Breast epithelium (tissue), 4 donors: ENCODE measurements at places on chromosomes 3 and 15. TPM values are rescaled to one million over a fixed set of nuclear protein-coding genes. Genes with fewer than 3 reads are reported as not detected.

DNA sequence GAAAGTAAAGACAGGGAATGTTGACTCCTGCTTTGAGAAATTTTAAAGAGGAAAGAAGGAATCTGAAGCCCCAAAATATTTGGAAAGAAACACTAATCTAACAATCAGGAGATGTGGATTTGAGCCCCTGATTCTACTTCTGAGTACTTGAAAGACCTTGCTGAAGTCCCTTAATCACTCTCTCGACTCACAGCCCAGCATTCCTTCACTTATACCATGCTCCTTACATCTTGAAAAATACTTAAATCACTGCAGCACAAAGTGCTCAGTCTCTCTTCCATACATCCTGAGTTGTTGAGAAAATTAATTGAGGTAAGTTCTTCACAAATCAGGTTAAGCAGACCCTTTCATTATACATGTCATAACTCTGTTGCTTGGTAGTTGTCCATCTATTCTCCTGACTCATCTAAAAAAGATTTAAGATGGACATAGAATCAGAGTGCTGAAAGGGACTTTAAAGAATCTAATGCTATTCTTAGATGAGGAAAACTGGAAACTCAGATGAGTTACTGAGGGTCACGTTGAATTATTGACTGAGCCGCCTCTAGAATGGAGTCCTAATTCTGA lies 72.8 kb upstream of the THSD4 start:
- DNase-seq = no peak

- DNase-seq = no peak
Observed at GRCh38 chr3:98577178-98577895, 16.1 kb downstream of the CPOX start.

- no peak for DNase-seq
Observed at GRCh38 chr3:72344647-72345046, 503.6 kb downstream of the SHQ1 start.

- no peak for DNase-seq
Observed at GRCh38 chr3:141901914-141902313, 25.5 kb downstream of the ATP1B3 start.

DNA sequence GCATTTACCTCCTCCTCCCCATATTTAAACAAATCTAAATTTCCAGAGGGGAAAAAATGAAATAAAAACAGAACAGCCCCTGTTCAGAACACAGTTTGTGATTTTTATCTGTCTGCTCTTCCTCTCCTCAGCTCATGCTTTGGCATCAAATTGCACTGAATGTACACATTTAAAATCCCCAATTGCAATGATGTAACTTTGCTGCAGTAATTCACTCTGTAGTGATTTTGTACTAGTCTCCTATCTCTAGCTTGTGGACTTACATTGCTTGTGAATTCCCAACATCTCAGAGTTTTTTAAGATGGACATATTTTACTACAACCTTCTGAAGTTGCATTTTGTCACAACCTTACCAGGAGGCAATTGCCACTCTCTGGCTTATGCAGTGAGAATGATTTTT lies 81.6 kb upstream of the ROBO2 start:
- no peak for DNase-seq

DNA sequence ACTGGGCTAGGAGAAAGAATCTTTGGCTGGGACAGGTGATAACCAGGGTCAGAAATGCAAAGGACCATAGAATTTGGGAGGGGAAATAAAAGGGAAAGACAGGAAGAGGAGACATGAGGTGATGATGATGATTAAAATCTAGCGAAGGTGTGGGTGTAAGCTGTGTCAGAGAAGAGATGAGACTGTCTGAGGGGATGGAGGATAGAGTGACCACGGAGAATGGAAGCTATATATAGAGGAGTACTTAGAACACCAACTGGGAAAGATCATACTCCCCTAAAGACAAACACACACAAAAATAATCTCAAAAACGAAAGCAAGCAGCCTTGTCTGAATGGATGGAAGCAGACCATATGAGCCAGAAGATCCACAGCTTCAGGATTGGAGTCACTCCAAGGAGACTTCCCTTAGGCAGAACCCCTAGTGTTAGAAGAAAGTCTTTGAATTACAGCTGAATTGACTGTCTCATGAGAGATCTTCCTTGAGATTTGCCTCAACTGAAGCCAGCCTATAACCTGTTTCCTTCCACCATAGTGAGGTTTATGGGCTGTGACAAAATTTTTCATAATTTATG lies 115.2 kb upstream of the DAZL start:
- DNase-seq = no peak

DNA sequence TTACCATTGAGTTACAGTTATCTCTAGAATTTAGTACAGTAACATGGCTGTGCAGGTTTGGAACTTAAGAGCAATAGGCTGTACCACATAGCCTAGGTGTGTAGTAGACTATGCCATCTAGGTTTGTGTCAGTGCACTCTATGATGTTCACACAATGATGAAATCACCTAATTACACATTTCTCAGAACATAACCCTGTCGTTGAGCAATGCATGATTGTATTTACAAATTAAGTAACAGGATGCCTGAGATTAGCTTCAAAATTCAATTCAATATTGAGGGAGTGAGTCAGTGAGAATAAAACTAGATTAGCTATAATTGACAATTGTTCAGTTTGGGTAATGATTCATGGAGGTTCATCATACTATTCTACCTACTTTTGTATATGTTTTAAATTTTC lies 633.8 kb downstream of the IGSF11 start:
- DNase-seq = no peak

- DNase-seq = no peak
Observed at GRCh38 chr3:126294211-126294808, 62.9 kb downstream of the KLF15 start.

The ARPIN gene
- total RNA-seq = 17.0 TPM

The C15orf39 gene
- 7.7 TPM for total RNA-seq

DNA sequence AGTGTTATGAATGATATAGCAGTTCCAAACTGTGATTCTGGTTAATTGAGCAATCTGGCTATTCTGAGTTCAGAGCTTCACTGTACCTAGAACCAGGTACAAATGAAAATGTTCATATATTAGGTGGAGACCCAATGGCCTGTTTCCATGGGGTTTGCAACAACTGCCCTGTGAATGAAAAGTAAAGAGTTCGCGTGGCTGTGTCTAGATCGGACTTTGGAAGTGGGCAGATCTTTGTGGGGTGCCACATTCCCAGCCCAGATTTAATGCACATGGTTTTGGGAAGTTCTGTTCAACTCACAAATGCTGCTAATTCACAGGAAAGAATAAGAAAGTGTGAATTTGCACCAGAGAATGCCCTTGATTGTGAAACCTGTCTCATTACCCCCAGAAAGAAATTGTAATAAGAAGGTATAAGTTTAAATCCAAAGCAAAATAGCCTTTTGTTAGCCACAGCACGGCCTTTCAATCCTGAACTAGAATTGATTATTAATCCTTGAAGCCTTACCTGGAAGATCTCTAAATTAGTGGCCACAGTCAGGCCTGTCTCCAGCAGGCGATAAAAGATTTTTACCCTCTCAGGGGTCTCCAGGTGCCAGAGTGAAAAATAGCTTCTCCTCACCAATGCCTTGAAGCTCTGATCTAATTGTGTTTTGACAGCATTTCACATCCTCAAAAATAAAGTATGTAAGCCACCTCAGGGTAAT lies 22.6 kb downstream of the WHAMM start:
- DNase-seq = no peak

- no peak for DNase-seq
Observed at GRCh38 chr3:179671747-179672242, 19.0 kb downstream of the USP13 start.

- DNase-seq = peak; percentile 77
Observed at GRCh38 chr15:73908030-73908821, 18.0 kb upstream of the LOXL1 start.

- DNase-seq = no peak
Observed at GRCh38 chr3:37982331-37982730, 8.3 kb upstream of the VILL start.

- DNase-seq = no peak
Observed at GRCh38 chr3:107963581-107963980, 127.2 kb downstream of the CD47 start.

DNA sequence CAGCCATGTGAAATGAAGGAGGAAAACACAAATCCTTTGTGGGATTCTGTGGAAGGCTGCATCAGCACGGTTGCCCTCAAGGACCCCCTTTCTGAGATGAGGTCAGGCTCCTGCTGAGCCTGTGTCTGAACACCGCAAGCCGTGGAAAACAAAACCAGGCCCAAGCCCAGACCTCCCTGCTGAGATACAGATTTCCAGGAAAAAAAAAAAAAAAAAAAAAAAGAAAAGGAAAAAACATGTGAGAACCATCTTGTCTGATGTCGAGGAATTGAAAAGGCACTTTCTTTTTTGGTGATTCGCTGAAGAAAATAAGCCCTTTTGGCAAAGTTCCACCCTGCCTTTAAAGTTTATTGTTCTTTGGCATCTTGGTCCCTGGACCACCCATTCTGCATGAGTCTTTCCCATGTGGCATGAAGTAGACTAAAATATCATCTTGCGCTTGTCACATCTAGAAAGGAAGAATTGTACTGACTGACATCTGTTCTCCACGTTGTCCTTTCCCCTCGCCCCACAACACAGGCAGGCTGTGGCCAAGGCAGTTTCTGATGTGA lies 117.6 kb downstream of the CHST2 start:
- no peak for DNase-seq

The GRM2 gene
- 1.3 TPM for total RNA-seq

- no peak for DNase-seq
Observed at GRCh38 chr3:52402706-52403270, 42.1 kb downstream of the SEMA3G start.

GRCh38 chr3:130604806-130605205 lies 87.8 kb downstream of the COL6A6 start:
- DNase-seq = no peak

GRCh38 chr3:165148876-165149441 lies 47.2 kb downstream of the SLITRK3 start:
- no peak for DNase-seq

DNA sequence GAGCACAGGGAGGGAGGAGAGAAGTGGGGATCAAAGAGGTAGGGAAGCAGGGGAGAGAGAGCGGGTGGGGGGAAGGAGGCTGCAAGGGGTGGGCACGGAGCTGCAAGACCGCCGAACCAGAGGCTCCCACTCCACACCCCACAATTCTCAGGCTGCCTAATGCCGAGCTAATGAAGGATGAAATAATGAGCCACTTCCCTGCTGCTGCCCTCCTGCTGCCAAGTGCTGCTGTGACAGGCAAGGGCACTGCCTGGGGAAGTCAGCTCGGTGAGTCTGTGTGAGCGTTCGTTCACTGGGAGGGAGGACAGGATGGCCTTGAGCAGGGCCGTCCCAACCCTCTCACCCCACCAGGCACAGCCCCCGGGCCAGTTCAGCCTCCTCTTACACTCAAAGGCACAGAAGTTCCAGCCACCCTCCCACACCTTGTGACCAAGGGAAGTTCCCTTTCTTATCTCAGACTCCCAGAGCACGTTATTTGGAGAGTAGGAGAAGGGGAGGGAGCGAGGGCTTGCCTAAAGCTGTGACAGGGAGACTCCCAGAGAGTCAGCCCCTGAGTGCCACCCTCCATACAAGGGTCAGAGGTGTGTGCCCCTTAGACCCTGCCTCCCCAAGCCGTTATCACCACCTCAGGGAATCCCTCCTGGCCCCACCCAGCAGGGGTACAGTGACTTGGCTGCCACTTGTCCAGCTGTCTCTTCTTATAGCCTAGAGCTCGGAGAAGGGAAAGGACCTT lies 12.4 kb downstream of the GLYCTK start:
- DNase-seq = no peak

GRCh38 chr15:69793781-69794451 lies 303.8 kb downstream of the TLE3 start:
- DNase-seq = peak; percentile 73

- DNase-seq = no peak
Observed at GRCh38 chr3:179739816-179740594, 87.2 kb downstream of the USP13 start.

The POPDC2 gene
- total RNA-seq = 1.1 TPM

- DNase-seq = no peak
Observed at GRCh38 chr3:169662843-169663160, 710 bp downstream of the MECOM start.

DNA sequence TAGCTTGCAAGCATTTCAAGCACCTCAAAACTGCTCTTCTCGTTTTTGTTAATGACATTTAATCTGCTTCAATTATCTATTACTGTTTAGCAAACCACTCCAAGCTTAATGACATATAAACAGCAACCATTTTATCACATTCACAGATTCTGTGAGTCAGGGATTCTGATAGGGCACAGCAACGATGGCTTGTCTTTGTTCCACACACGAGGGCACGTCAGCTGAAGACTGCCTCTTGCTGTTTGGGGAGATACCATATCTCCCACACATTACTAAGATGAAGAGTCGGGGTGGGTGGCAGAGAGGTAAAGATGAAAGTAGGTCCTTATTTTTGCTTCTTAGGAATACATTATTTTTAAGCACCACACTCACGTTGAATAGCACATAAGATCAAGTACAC lies 19.3 kb downstream of the CPOX start:
- no peak for DNase-seq

DNA sequence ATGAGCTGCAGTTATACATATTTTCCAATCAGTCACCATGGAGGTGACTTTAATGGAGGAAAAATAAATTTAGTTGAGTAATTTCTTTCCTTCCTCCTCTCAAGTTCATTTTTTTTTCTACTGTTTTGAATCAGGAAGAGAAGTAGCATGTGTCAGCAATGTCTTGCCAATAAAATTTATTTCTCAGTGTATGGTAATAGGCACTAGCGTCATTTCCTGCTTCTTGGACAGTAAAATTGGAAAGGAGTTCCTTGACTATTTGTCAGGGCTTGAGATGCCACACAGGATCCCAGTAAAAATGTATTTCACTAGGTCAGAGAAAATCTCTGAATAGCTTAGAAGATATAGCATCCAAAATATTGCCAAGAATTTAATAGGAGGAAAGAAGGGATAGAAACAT lies 605.9 kb downstream of the ROBO1 start:
- no peak for DNase-seq

DNA sequence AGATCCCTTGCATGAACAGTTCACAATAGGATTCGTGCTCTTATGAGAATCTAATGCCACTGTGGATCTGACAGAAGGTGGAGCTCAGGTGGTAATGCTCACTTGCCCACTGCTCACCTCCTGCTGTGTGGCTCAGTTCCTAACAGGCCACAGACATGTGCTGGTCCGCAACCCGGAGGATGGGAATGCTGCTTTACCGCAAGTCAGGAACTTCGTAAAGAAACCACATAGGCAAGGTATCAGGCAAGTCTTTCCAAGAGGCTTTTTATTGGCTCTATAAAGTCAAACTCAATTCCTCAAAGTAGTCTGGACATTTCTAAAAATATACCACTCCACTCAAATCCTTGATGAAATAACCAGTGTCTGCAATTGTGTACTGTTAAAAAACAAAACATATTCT lies 56.1 kb downstream of the OSTN start:
- DNase-seq = no peak

GRCh38 chr3:167228135-167228534 lies 152.0 kb downstream of the ZBBX start:
- DNase-seq = no peak

DNA sequence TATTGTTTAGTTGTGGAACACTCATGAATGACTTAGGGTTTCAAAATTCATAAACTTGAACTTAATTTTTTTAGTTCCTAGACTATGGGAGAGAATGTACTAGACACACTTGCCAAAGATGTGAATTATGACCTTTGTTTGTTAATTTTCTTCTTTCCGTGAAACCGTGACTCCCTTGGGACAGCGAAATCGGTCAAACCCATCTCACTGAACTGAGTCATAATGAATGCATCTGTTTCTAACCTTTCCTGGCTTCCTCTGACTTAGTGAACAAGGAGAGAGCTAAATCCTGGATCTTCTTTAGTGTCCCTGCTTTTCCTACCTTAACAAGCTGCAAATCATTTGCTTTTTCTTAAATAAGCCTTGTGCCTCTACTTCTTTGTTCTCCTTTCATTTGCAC lies 85.5 kb downstream of the LARS2 start:
- no peak for DNase-seq

- no peak for DNase-seq
Observed at GRCh38 chr3:13083898-13084297, 10.7 kb upstream of the IQSEC1 start.
